ENCODE measurements at places on chromosomes 11 and 22.

- no peak for DNase-seq
Observed at GRCh38 chr11:69799582-69799981, 19.6 kb downstream of the FGF3 start.

GRCh38 chr11:59174664-59175033 lies 2.7 kb downstream of the DTX4 start:
- no peak for DNase-seq

DNA sequence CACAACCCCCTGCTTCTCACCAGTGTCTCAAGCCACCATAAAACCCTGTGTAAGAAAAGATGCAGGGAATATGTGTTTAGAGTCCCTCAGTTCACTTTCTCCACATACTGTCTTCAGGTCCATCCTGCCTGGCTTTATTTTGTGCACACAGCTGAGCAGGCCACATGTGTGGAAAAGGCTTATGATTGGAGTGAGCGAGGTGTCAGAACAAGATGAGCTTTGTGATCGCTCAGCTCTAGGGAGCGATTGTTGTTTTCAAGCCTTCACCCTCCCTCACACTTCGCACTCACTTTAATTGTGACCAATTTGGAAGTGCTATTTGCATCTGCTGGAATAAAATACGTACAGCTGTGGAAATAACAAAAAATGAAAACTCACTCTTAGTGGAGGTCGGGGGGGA lies 931.1 kb upstream of the TENM4 start:
- DNase-seq: no peak

- DNase-seq: no peak
Observed at GRCh38 chr11:47587039-47587716, 700 bp downstream of the FAM180B start.

DNA sequence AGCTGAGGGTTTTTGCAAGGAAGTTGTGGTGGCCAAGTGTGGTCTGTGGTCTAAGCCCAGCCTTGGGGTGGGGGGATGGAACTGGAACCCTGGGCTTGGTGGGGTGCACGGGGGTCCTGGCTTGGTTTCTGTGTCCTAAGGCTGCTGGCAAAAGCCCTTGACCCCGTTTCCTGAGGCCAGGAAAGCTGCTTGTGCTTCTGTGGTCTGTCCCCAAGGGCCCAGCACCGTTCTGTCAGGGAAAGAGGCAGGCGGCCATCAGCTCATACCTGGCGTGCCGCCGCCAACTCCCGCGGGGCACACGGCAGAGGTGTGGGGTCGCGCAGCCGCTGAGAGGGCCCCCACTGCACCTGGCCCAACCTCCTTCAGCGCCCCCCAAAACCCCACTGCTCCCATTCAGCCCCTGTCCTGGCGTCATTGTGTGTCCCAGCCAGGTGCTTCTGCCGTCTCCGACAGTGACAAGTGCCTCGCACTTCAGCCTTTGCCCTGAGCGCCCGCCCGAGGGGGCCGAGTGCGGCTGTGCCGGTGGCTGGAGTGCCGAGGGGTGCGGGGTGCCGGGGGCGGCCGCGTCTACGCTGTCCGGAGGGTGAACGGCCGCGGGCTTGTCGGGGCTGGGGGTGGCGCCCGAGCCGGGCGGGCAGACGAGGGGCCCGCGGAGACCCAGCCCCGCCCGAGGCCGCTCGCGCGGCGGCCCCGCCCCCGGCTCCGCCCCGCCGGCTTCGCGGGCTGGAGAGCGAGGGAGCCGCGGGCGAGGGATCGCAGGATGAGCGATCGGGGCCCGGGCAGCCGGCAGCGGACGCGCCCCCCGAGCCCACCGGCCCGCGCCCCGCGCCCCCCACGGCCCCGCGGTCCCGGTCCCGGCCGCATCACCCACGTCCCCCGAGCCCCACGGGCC lies at the start of gene CNIH2:
TSS of gene CNIH2 (plus strand) at position 705 of the 892 bp plus-strand sequence. CDS start 282 bp downstream, outside the sequence.
- no peak for DNase-seq

Measured in thoracic aorta (tissue), 2 donors.